ENCODE measurements at places on chromosomes 16 and 17.

- DNase-seq: no peak
Measured at GRCh38 chr16:80019395-80019794, 418.9 kb upstream of the MAF start.

- DNase-seq: no peak
Measured at GRCh38 chr16:86288716-86289294, 221.5 kb upstream of the FOXF1 start.

DNA sequence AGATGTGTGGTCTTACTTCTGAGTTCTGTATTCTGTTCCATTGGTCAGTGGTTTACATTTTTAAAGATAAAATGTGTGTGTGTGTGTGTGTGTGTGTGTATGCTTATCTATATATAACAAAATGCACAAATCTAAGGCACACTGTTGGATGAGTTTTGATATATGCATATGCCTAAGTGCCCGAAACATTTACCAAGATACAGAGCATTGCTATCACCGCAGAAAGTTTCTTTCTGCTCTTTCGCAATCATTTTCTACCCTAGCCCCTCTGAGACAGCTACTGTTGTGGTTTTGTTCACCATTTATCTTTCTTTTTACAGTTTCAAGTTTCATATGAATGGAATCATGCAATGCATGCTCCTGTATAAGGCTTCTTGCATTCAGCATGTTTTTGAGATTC lies 97.0 kb downstream of the MRTFB start:
- DNase-seq: no peak

GRCh38 chr16:68238029-68238345 lies 2.1 kb upstream of the ESRP2 start:
- no peak for DNase-seq

- no peak for DNase-seq
Measured at GRCh38 chr16:8631818-8632465, 10.4 kb downstream of the METTL22 start.

DNA sequence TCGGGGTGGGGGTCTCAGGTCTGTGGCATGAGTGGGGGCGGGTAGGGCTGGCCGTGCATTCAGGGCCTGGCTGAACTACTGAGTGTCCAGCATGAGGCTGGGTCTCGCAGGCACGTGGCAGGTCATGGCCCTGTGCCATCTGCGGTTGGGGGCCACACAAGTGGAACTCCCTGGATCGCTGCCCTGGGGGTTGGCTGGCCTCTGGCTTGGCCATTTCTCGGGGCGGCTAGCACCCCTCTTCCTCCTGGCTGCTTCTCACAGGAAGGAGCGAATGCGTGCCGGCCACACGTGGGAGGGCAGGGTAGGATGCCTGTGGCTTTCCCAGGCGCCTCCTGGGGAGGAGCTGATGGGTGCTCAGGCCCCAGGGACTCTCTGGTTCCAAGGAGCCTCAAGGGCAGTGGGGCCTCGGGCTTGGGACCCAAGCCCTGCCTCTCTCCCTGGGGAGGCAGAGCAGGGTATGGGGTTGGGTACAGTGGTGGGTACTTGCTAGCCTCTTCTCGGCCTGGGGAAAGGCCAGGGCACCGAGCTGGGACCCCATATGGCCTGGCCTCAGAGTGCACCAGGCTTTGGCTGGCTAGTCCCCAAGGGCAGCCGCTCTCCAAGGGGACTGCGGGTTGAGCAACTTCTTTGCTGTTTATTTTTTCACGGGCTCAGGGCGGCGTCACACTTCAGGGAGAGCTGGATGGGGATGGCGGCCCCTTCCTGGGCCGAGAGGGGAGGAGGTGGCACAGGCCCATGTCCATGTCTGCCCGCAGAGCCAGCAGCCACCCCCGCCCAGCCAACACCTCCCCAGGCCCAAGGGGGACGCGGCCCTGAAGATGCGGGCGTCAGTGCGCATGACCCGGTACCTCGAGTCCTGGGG lies 37.5 kb downstream of the ADCY7 start:
- DNase-seq: no peak

DNA sequence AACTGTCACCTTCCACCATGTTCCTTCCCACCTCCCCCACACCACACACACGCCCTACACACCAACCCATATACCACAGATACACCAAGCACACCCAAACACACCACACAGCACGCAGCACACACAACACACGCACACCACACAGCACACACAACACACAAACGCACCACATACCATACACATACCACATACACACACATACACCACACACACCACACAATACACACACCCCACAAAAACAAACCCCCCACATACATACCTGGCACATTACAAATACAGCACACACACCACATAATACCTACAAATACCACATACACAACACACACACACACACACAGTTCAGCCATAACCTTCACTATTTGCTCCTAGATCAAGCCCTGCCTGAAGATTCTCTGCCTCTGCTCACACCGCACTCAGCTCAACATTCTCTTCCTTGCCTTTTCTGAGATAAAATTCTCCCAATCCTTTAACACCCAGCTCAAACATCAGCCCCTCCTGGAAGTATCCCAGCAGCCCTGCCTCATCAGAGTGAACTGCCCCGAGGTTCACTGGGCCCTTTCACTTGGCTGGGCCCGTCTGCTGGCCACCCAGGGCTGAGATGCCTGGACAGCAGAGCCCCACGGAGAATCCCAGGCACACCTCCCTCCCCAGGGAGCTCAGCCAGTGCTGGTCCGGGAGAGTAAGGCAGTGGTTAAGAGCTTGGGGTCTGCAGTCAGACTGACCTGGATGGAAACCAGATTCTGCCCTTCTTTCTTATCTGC lies 31.9 kb upstream of the CPNE2 start:
- DNase-seq: no peak

GRCh38 chr17:18916816-18917500 lies 35.0 kb upstream of the SLC5A10 start:
- DNase-seq: no peak

DNA sequence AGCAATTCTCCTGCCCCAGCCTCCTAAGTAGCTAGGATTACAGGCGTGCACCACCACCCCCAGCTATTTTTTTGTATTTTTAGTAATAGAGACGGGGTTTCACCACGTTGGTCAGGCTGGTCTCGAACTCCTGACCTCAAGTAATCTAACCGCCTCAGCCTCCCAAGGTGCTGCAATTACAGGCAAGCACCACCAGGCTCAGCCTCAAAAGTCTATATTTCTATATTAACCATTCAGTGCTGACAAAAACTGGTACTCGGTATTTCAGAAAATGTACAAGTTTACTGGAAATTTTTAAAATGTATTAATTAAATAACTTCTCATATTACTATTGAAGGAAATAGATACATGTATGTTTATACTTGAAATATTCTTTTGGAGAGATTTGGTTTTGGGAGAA lies 1.4 kb upstream of the HEXD start:
- DNase-seq: no peak

GRCh38 chr17:33983824-33984574 lies 271.1 kb upstream of the CCL2 start:
- no peak for DNase-seq

DNA sequence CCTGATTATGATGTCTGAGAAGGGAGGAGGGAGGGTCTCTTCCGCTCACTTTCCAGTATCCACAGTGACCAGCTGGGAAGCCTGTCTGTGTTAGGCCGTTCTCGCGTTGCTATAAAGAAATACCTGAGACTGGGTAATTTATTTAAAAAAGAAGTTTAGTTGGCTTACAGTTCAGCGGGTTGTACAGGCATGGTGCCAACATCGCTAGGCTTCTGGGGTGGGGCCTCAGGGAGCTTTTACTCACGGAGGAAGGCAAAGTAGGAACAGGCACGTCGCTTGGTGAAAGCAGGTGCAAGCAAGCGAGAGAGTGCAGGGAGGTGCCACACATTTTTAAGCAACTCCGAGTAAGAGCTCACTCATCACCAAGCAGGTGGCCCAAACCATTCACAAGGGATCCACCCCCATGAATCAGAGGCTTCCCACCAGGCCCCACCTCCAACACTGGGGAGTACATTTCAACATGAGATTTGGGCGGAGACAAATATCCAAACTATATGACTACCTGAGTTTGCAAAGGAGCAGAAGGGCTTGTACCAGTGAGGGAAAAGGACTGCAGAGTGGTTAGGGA lies 137.5 kb downstream of the CCDC182 start:
- no peak for DNase-seq

GRCh38 chr17:9371019-9371418 lies 204.6 kb downstream of the STX8 start:
- DNase-seq: no peak

- no peak for DNase-seq
Measured at GRCh38 chr17:45964634-45965033, 34.4 kb upstream of the STH start.

- DNase-seq: no peak
Measured at GRCh38 chr17:43987131-43988021, 17.0 kb upstream of the NAGS start.

All from KG1 (cell line).